ENCODE measurements at places on chromosomes 4 and X.

DNA sequence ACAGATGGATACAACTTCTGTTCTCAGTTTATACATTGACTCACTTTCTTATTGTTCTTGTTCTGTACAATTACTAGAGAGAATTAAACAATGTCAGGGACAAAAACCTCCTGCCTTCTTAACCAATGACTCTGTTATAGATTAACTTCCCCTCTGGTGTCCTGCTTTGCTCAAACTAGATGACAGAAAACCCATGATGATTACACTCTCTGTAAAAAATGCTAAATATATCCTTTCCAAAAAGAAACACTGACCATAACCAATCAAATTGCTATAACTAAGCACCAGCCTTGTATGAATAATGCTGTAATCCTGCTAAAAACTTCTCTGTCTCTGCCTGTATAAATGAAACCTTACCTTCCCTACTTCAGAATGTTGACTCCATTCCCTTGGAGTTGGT is 29.8 kb upstream of the IL13RA2 start:
- no peak for DNase-seq

GRCh38 chr4:104859601-104860237 is 287.0 kb upstream of the TET2 start:
- DNase-seq: no peak

DNA sequence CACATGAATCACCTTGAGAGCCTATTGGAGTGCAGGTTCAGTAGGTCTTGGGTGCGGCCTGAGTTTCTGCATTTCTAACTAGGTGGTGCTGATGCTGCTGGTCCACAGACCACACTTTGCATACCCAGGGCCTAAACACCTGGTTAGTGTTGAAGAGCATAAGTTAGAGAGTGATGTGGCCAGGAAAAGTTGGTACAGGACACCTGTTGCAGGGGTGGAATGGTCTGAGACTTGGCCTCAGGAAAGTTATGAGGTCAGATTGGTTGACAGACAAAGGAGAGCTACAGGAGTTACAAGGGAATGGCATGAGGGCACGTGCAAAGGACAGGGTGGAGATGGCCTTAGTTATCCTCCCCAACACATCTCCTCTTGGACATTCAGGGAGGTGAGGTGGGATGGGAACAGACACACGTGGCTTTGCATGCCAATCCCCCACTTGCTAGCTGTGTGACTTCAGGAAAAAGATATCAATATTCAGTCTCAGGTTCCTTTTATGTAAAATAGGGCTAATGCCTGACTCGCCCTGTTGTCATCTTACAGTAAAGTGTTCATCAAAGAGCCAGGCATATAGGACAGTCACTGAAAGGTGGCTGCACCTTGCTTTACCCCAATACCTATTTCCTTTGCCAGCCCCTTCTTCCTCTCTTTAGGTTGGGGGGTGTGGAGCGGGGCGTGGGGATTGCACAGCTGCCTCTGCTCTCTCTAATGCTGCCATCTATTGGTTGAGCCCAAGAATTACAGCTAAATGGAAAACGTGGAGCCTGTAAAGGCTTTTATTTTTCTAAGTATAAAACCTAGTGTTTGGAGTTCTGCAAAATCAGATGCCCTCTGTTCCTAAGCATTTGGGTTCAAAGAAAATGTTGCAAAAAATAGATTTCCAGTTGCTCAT is 47.5 kb downstream of the ATG4A start:
- no peak for DNase-seq

- no peak for DNase-seq
These were observed 5.8 kb upstream of the CXCL8 start for GRCh38 chr4:73734530-73735001.

GRCh38 chrX:103464774-103465117 is 54.5 kb downstream of the RAB40A start:
- peak; percentile 70 for DNase-seq

- DNase-seq: peak; percentile 31
These were observed 35.2 kb downstream of the EDNRA start for GRCh38 chr4:147516133-147516532.

- no peak for DNase-seq
These were observed 125.3 kb downstream of the GLUD2 start for GRCh38 chrX:121172703-121173102.

- DNase-seq: no peak
These were observed 27.8 kb upstream of the BMP2K start for GRCh38 chr4:78748381-78748780.

- no peak for DNase-seq
These were observed 229.9 kb downstream of the SOX3 start for GRCh38 chrX:140274811-140275525.

DNA sequence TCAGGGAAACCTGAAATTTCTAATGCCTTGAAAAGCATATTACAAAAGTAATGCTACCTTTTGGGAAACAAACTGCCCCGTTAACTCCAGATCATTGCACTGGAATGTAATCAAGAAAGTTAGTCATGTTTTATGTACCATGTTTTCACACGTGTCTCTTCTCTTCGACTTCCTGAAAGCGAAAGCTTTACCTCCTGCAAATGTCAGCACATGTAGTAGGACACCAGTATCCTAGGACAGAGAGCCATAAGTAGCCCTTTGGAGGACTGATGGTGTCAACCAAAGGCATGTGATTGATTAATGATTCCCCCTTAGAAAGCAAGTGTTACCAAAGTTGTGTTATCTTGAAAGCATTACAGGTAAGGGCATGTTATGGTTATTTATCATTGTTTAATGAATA is 8.8 kb upstream of the MND1 start:
- no peak for DNase-seq

DNA sequence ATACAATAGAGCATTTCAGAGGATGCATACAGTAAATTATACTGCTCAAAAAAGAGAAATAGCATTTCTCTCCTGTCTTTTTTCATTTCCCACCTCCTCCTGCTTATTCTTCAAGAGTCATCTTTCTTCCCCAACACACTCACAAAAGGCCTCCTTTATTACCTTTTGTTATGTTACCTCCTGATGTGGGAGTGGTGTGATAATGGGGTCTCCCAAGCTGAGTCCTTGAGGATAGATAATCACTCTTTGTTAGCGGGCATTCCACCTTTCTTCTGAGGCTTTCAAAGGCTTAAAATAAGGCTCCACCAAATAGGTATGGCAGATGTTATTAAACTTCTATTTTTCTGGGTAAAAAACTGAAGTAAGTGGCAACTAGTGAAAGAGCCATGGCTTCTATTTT is 159.8 kb downstream of the CPEB2 start:
- DNase-seq: no peak

GRCh38 chr4:77445823-77446222 is 159.8 kb upstream of the CXCL13 start:
- no peak for DNase-seq

- DNase-seq: no peak
These were observed 426.0 kb upstream of the NR3C2 start for GRCh38 chr4:148868191-148868590.

DNA sequence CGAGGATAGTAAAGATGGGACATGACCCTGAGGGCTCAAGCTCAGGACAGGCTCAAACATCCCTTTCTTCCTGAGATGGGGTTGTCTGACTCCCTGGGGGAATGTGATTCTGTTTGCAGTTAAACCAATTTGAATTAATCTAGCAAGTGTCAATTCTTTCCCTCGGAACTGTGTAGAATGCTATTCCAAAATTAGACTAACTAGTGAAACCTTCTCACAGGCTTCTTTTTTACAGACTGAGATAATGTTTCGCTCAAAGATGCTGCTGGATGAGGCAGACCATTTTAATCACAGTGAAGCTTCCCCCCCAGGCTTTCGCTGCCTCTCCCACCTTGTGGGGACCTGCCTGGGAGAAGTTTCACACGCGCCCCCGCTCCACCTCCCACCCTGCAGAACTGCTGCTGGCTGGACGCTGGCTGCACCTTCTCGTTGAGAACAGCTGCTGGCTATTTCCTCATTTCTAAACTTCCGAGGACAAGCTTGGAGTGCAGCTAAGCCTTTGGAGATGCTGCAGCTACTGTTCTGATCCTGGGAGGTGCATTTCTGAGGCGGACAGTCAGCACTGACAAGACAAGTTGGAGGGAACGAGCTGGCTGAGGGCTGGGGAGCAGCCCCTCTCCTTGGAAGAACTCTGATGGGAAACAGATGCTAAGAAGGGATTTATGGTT is 297.8 kb downstream of the RAPGEF2 start:
- peak; percentile 43 for DNase-seq

- peak; percentile 17 for DNase-seq
These were observed at the start of gene ETNPPL for GRCh38 chr4:108762559-108763225. Gene ETNPPL (minus strand): TSS chr4:108763053. CDS start chr4:108762898, 155 bp downstream.

- DNase-seq: no peak
These were observed 78.5 kb downstream of the BTC start for GRCh38 chr4:74715706-74716435.

GRCh38 chr4:149715822-149716585 is 99.6 kb downstream of the IQCM start:
- DNase-seq: no peak

GRCh38 chr4:102298716-102299115 is 46.6 kb downstream of the SLC39A8 start:
- DNase-seq: peak; percentile 79

- DNase-seq: no peak
These were observed 1.6 kb downstream of the BANK1 start for GRCh38 chr4:101792056-101792590.

GRCh38 chr4:2578106-2578505 is 41.7 kb downstream of the FAM193A start:
- DNase-seq: no peak

DNA sequence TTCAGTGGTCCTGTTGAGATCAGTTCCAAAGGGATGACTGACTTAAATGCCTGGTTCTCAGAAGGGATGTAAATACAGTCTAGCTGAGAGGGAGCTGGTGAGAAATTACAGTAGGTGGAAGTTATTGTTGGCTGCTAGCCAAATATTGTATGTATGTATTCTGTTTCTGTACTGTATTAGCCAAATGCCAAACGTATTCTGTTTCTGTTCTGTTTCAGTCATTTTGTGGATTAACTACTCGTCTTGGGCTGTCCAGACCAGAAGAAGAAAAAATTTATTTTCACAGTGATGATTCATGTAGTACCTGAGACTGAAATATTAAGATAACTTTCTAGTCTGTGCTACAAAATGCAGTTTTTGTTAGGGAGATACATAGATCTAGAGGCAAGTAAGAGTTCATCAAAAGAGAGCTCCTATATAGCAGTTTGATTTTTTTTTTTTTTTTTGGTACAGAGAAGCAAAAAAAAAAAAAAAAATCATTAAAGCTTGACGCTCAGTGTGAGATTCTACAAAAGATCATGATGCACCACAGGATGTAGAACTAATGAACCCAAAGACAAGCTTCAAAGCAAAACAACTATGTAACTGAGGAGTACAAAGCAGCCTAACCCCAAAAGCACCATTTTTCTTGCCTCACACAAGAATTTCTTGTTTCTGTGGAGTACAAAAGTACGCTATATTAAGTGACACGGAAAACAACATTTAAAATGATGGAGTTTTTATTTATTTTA is 54.8 kb downstream of the CASP6 start:
- DNase-seq: peak; percentile 6

GRCh38 chrX:39519566-39520301 is 578.0 kb downstream of the BCOR start:
- DNase-seq: no peak

- DNase-seq: no peak
These were observed 1443.5 kb upstream of the IGFBP7 start for GRCh38 chr4:58553679-58554078.

- DNase-seq: peak; percentile 32
These were observed 548 bp downstream of the TMEM164 start for GRCh38 chrX:110003167-110004156.

DNA sequence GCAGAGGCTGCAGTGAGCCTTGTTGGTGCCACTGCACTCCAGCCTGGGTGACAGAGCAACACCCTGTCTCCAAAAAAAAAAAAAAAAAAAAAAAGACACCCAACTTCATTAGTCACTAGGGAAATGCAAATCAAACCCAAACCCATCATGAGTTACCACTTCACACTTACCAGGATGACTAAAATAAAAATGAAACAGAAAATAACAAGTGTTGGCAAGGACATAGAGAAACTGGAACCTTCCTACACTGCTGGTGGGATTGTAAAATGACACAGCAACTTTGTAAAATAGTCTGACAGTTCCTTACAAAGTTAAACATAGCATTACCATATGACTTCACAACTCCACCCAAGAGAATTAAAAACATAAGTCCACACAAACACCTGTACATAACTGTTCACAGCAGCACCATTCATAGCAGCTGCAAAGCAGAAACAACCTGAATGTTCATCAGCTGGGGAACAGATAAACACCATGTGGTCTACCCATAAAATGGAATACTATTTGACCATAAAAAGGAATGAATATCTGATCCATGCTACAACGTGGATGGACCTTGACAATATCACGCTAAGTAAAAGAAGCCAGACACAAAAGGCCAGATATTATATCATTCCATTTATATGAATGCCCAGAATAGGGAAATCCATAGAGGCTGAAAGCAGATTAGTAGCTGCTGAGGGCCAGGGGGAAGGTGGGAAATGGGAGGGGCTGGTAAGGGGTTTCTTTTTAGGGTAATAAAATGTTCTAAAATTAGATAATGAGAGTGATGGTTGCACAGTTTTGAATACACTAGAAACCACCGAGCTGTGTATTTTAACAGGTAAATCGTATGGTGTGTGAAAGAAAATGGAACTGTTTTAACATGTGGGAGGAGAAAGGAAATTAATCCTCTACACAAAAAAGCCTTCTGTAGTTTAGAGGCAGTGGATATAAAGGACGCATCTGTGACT is 18.3 kb downstream of the CD99L2 start:
- DNase-seq: no peak

GRCh38 chr4:10006231-10006600 is 15.1 kb downstream of the SLC2A9 start:
- DNase-seq: peak; percentile 81

DNA sequence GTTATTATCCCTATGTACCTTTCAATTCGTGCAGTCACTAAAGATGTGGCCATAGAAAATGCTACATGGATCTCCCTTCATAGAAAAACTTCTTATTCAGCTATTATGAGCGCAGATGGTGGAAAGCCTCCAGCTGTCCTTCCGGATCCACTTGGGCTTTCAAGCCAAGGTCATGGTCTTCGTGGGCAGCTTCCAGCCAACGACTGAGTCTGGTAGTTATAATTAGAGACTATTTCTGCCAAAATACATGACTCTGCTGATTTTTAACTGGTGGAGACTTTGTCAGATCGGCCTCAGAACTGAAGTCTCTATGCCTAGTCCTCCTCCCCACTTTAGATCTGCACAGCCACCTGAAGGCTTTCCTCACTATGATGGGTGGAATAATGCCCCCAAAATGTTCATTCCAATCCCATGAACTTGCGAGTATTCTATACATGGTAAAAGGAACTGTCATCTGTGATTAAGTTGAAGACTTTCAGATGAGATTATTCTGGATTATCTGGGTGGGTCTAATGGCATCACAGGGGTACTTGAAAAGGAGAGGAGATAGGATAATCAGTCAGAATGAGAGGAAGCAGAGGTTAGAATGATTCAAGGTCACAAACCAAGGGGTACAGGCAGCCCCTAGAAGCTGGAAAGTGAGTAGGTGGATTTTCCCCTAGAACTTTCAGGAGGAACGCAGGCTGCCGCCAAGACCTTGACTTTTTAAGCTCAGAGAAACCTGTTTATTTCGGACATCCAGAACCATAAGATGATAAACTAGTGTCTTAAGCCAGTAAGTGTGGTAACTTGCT is 171.1 kb upstream of the CXCL13 start:
- DNase-seq: no peak

Measured in Kasumi-1 (cell line).